COLO829 (cell line): ENCODE measurements at places on chromosomes 16 and 17.

GRCh38 chr16:12091569-12092543 is 115.3 kb downstream of the SNX29 start:
- peak; percentile 71 for DNase-seq

DNA sequence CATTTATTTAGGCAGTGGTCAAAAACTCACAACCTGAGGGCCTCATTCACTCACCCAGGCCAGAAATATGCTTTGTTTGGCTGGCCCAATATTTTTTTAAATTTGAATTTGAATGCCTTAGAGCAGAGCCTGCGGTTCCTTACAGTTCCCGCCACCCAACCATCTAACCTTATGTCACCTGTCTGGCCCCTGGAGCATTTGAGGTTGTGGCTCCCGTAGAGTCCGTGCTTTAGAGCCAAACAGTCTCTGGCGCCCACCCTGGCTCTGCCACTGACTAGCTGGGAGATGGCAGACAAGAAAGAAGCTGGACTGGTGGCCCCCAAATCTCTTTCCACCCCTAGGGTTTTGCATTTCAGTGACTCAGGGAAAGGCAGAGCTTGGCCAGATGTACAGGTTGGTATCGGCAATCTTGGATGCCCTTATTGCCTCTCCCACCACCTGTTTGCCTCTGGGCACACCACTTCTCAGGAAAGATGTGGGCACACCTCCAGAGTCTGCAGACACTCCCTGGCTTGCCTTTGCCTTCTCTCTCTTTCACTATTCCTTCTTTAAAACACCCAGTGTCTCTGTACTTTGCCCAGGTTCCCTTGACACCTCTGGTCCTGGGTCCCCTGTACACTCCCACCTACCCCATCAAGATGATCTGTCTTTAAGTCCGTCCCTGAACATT is 1.9 kb upstream of the MAP3K14 start:
- DNase-seq = no peak

GRCh38 chr17:44354582-44355561 is 8.8 kb downstream of the FAM171A2 start:
- no peak for DNase-seq

DNA sequence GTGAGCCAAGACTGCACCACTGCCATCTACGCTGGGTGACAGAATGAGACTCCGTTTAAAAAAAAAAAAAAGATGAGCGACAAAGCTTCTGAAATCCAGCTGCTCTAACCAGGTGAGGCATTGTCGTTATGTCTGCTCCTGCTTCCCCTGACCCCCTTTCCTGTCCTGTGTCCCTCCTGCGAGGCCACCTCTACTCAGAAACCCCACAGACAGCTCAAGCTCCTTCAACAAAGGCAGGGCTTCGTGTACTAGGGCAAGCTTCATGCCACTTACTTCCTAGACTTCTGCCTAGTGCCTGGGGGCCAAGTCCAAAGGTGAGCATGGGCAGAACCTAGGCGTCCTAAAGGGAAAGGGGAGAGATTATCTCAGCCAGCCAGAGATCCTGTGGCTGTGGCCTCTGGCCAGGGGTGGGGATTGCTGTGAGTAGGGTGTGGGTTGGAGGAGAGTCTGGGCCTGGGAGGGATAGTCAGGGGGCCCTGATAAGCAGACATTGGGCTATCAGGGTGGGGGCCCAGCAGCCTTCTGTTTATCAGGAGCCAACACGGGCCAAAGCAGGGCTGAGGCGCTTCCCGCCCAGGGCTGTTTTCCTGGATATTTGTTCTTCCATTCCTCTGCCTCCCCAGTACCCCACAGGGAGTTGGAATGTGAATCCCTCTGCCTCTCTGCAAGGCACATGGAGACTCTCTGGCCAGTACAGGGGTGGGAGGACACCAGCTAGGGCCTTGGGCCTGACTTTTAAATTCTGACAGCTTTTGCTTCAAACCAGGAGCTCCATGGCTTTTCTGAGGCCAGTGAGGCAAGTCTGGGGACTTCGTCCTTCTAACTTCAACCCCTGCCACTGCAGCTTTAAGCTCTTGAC is 10.4 kb downstream of the ERAL1 start:
- no peak for DNase-seq

- DNase-seq = no peak
Measured at GRCh38 chr17:12688382-12688781, 22.7 kb downstream of the MYOCD start.
